ENCODE measurements at places on chromosomes 3 and 15.

DNA sequence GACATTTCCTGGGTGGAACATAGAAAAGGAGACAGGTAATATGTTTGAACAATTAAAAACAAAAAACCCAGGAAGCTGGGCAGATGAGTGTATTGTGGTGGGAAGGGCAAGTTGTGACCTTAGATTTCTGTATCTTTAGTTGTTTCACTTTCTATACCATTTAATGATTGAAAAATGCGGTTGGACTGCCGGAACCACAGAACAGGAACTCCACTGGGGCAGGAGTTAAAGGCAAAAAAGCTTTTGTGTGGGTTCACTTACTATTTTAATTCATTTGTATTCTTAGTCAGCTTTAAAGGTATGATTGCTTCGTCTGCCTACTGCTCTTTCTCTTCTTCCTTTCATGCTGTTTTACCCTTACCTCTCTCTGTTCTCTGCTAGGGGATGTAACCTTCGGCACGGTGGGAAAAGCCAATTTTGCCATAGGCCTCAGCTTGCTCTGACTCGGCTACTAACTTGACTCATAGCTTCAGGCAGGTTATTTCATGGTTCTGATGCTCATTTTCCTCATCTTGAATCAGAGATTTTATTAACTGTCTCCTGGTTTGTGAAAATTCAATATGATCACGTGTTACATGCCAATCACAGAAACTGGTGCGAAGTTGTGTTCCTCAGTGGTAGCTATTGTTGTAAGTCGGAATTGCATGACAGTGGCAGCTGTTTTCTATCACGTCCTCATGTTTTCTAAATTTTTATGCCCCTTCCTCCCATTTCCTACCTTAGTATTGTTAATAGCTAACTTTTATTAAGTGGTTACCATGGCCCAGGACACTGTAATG, 1.6 kb upstream of the MCTP2 start:
- no peak for DNase-seq

- DNase-seq, result no peak
Observed at GRCh38 chr15:94610485-94610884, 379.1 kb downstream of the MCTP2 start.

GRCh38 chr3:49417516-49418120, 4.7 kb downstream of the AMT start:
- no peak for DNase-seq

- DNase-seq, result no peak
Observed at GRCh38 chr3:46576879-46577278, 10.8 kb upstream of the LRRC2 start.

GRCh38 chr15:91782221-91782620, 71.3 kb upstream of the SLCO3A1 start:
- DNase-seq, result no peak

DNA sequence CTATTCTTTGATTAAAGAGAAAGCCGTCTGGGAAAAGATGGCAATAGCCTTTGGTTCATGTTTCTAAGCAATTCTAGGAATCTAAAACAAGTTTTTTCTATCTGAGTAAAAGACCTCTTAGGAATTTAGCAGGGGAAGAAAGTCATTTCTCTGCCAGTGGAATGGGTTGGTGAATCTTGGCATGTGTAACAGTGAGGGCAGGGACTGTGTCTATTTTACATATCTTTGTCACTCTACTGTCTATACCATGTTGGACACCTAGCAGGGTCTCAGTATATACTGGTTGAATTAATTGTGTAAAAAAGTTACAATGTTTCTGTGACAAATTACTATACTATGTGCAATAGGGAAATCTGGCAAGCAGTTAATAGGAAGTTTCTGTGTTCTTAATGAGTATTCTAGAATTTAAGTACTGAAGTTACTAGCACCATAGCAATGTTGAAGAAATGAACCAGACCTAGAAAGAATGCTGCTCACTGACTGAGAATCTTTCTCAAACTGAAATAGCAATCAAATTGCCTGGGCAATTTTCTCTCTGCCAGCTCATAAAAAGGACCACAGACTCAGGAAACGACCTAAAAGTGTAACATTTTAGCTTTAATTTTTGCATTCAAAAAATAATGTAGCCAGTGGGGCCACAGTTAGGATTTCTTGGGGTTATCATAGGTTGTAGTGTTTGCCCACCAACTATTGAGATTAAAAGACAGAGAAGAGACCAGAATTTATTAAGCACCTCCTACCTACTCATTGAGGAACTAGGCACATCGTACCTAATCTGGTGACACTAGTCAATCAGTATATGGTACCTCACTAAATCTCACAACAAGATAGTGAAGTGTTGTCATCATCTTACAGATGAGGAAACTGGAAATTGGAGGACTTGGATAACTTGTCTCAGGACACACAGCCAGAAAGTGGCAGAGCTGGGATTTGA, 56.2 kb upstream of the LEKR1 start:
- DNase-seq, result no peak

GRCh38 chr15:92906563-92907081, 6.5 kb downstream of the CHD2 start:
- DNase-seq, result no peak

- DNase-seq, result no peak
Observed at GRCh38 chr15:61715082-61715481, 345.2 kb downstream of the VPS13C start.

DNA sequence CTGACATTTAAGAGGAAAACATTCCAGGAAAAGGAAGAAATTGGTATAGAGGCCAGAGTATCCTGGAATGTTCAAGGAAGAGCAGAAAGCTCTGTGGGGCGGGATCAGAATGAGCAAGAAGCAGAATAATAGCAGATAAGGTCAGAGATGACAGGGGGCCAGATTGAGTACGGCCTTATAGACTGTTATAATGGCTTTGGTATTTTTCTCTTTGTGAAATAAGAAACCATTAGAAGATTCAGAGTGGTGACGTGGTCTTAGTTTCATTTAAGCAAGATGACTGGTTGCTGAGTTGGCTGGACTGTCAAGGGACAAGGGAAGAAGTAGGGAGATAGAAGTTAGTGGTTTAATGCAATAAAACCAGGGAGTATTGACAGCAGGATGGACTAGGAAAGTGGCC, 218.3 kb upstream of the SOX2 start:
- DNase-seq, result no peak

DNA sequence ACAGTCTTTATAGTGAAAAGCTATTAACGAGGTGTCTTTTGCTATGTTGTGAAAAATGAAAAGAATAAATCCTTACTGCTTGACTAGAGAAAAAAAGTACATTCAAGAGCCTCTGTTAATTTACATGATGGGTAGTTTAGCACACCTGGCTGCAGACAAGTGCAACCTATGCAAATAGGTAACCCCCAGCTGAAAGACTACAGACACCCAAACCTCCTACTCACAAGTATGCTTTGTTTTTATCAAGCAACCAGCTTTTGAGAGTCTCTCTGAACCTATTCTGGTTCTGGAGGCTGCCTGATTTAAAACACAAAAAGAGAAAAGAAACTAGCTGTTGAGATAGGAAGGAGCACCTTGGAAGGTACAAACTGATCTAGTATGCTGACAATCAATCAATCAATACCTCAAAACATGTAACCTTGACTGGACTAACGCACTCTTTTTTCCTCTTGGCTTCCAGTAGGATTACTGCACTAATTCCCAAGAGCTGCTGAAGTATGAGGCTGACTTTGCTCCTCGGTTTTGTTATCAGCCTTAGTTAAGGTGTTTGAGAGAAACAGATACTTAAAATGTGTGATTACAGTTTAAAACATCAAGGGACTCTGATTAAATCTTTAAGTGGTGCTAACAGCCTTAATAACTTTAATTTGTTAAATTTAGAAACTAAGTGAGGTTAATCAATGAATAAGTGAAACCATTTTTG, 63.6 kb downstream of the OSBPL10 start:
- no peak for DNase-seq

GRCh38 chr3:166446291-166446690, 609.1 kb upstream of the BCHE start:
- DNase-seq, result no peak

GRCh38 chr3:62922326-62922725, 47.1 kb upstream of the CADPS start:
- DNase-seq, result no peak

- no peak for DNase-seq
Observed at GRCh38 chr15:79474252-79474651, 42.1 kb downstream of the MINAR1 start.

GRCh38 chr3:72633121-72633520, 215.1 kb downstream of the SHQ1 start:
- no peak for DNase-seq

DNA sequence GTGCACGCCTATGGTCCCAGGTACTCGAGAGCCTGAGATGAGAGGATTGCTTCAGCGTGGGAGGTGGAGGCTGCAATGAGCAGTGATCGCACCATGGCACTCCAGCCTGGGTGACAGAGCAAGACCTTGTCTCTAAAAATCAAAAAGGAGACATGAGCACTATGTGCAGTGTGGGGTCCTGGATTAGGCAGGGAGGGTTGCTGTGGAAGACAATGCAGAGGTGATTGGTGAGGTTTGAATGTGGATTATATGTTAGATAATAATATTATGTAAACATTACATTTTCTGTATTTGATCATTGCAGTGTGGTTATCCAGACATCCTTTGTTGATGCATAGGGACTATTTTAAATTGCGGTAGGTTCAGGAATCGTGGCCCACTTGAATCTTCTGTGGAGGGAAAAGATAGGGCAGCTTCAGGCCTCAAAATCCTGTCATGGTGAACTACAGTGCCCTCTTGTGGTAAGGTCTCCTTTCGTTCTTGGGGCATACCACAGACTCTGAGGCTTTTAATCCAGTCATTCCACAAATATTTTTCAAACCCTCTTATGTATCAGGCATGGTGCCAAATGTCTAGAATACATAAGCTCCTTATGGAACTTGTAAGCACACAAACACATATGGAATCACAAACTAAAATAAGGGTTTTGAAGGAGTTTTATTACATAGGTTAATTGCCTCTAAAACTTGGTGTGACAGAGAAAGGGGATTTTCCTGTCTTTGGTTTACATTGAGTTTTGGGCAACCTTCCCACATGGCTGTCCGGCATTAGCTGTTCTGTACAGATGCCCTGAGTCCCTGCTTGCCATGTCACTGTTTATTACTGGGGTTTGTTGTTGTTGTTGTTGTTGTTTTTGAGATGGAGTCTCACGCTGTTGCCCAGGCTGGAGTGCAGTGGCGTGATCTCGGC, 37.7 kb downstream of the GPD1L start:
- peak; percentile 34 for DNase-seq

- no peak for DNase-seq
Observed at GRCh38 chr3:13708871-13709595, 160.1 kb downstream of the FBLN2 start.

GRCh38 chr3:73070675-73071575, 9.5 kb downstream of the EBLN2 start:
- no peak for DNase-seq

- DNase-seq, result no peak
Observed at GRCh38 chr3:27216955-27217552, 152.1 kb downstream of the NEK10 start.

DNA sequence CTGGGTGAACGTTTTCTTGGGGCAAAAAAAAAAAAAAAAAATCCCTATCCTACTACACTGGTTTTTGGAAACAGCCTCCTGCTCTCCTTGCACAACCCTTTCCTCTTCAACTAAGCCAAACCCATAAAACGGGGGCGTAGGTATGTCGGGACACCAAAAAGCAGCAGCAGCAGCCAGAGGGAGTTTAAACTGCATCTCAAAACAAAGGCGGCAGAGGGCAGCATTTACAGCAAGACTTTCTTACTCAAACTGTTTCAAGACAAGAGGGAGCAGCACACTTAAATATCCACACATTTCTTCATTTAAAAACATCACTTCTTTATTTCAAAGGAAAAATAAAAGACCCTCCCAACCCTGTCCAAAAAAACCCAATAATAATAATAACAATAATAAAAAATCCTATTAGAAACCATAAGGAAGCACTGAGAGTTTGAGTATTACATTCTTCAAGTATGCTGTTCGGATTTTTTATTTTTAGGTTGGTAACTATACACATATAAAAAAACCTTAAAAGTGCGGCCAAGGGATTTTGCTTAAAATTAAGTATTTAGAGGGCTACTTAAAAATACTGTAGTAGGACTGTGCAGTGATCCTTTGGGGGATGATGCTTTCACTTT, 43.9 kb upstream of the PLXND1 start:
- DNase-seq, result peak; percentile 47

- DNase-seq, result no peak
Observed at GRCh38 chr3:132237652-132238032, 79.6 kb upstream of the ACP3 start.

DNA sequence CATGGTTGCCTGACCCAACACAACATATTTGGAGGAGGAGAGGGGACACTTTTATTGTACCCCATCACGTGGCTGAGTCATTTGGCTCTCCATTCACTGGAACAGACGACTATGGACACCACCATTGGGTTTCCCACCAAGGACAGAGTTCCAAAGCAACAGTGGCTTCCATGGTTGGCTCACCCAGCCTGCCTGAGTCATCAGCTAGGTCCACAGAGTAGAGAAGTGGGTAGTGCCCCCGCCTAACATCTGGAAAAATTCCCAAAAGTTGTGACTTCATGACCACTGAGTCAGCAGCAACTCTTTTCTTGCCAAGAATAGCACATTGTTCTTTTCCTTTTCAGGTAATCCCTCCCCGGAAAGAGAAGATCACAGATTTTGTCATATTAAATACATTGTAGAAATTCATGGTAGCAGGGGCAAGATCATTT, 3.0 kb upstream of the PPP1R2 start:
- DNase-seq, result no peak

- no peak for DNase-seq
Observed at GRCh38 chr15:55197362-55197705, 593 bp upstream of the RSL24D1 start.

DNA sequence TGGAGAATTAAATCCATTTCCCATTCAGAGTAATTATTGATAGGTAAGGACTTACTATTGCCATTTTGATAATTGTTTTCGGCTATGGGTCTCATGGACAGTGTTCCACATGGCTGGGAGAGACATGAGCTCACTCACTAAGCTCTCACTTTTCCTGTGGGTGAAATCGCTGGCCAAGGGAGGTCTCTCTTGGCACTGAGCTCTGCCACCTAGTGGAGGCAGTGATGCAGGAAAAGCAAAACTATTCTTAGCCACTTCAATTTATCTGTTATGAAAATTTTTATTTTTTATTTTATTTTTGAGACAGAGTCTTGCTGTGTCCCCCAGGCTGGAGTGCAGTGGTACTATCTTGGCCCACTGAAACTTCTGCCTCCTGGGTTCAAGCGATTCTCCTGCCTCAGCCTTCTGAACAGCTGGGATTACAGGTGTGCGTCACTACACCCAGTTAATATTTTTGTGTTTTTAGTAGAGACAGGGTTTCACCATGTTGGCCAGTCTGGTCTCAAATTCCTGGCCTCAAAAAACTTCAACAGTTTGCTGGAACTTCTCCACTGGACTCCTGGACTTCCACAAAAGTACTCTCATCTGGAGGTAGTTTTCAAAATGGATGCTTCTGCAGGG, 4.7 kb upstream of the RNF13 start:
- DNase-seq, result peak; percentile 24

DNA sequence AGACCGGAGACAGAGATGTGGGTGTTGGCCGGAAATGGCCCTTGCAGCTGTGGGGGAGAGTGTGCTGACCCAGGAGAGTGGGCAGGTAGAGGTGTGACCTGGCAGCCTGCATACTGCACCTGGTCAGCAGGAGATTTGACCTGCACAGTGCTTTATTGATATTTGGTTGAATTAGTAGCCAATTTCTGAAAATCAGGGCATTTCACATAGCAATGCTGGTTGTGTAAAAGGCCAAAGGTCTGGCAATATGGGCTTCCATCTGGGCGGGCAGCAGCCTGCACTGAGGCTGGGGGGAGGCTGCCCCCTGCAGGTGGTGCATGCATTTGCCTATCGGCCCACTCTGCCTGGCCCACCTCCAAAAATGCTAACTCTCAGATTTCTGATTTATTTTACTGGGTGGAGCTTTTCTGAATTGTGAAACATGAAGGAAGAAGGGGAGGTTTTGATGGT, 9.4 kb upstream of the MGLL start:
- no peak for DNase-seq

- no peak for DNase-seq
Observed at GRCh38 chr15:57144448-57144847, 226.0 kb downstream of the TCF12 start.

All from NCI-H524 treated with DMSO at 0.1 percent for 48 hours (cell line).